CD4-positive, alpha-beta T cell treated with Interleukin-2 at 100 ng/mL for 4 hours (primary cell): ENCODE measurements at places on chromosomes 7 and 10.

DNA sequence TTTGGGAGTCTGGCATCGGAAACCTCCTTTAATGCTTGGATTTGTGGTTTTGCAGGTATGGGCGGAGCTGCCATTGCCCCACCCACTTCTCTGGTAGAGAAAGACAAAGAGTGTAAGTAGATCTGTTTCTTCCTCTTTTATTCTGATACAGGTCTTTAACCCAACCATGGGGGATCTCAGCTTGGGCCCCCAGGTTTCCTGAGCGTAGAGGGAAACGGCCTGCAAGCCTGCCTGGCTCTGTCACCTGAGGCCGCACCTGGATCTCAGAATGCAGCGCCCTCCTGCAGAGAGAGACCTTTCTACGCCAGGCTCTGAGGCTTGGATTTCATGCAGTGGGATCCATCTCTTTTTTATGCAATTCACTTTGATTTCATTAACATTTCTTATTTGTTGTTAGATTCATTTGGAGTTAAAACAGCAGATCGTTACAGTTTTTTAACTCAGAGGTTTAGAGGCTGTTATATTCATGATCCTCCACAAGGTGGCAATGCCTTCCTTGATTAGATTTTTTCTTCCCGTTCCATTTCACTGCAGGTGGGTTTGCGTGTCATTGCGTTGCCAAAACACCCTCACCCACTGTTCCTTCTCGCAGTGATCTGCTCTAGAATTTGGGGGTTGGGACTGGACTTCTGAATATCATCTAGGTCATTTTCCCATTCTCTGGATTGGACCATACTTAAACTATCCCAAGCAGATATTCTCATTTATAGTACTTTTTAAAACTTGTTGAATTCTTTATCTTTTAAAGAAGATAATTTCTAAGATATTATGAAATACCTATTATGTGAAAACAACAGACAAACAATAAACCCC lies 20.0 kb downstream of the RBM17 start:
- DNase-seq = peak; percentile 65

- DNase-seq = peak; percentile 22
Observed at GRCh38 chr10:21702633-21703111, 168.6 kb downstream of the MLLT10 start.

GRCh38 chr7:83156006-83156405 lies 6.7 kb downstream of the PCLO start:
- no peak for DNase-seq

- DNase-seq = no peak
Observed at GRCh38 chr7:139823959-139824521, 5.0 kb upstream of the TBXAS1 start.

DNA sequence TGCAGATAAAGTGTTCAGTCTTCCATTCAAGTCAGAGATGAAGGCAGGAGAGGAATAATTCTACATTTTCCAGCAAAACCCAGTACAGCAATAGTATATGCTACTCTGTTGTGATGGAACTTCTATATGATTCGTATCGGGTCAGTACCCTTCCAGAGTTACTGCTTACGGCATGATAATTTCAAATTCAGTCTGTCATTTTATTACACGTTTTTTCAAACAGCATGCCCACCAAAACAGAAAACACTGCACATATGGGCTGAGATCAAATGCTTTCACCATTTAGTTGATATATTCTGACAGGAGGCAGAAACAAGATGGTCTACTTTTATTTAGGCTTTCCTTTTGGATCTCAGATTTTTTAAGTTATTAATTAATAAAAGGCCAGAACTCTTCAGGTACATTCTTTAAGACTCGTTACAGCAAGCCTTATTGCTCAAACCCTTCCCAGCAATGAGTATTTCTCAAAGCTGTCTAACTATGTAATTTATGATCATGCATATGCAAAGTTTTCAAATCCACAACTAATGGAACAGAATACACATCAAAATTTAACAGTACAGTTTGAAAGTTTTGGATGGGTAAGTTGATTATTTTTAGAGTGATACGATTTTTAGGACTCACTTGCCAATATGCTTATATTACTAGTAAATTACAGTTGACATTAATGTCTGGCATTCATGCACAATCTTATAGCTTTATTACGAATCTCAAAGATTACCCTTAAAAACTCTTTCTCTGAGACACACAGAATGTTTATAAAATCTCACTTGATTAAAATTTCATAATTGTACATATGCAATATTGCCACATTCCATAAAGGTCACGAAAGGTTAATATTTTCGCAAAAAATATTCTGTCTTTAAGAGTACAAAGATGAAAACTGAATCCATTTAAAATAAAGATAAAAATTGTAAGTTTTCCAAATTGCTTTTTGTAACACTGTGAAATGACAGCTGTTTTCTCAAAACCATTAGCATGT lies 91.0 kb downstream of the ANK3 start:
- no peak for DNase-seq

GRCh38 chr7:2680792-2681490 lies 7.1 kb upstream of the AMZ1 start:
- peak; percentile 50 for DNase-seq

DNA sequence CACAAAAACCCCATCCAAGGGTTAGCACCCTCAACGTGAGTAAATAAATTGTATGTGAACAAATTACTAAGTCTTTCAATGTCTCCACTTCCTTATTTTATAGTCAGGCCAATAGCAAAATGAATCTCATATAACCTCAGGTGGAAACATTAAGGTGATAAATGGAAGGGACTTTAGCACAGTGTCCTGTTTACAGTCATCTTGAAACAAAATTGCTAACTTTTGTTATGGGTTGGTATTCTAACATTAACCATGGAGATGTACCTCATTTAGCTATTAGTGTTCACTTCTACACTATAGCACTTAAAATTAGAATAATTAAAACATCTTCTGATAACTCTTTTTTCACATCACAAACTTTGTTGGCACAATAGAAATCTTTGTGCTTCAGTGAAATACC lies 255.8 kb upstream of the CNTNAP2 start:
- no peak for DNase-seq

- no peak for DNase-seq
Observed at GRCh38 chr10:52322936-52323335, 8.9 kb downstream of the DKK1 start.

DNA sequence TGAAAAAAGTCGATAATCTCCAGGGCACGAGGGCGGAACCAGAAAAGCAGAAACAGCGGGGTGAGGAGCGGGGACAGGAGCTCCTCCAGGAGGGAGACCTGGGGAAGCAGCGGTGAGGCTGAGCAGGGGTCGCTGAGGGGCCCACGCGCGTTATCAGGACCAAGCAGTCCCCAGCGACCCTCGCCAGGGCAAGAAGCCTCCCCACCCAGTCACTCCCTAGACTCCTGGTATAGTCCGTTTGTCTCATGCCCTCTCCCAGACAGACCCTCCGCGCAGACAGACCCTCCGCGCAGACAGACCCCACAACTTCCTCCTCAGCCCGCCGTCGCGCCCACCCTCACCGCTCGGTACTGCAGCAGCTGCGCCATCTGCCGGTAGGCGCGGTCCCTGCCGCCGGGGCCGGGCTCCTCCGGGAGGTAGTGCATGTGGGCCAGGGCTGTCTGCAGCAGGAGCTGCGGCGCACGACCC lies 6.3 kb downstream of the ATG9B start:
- DNase-seq = peak; percentile 82

DNA sequence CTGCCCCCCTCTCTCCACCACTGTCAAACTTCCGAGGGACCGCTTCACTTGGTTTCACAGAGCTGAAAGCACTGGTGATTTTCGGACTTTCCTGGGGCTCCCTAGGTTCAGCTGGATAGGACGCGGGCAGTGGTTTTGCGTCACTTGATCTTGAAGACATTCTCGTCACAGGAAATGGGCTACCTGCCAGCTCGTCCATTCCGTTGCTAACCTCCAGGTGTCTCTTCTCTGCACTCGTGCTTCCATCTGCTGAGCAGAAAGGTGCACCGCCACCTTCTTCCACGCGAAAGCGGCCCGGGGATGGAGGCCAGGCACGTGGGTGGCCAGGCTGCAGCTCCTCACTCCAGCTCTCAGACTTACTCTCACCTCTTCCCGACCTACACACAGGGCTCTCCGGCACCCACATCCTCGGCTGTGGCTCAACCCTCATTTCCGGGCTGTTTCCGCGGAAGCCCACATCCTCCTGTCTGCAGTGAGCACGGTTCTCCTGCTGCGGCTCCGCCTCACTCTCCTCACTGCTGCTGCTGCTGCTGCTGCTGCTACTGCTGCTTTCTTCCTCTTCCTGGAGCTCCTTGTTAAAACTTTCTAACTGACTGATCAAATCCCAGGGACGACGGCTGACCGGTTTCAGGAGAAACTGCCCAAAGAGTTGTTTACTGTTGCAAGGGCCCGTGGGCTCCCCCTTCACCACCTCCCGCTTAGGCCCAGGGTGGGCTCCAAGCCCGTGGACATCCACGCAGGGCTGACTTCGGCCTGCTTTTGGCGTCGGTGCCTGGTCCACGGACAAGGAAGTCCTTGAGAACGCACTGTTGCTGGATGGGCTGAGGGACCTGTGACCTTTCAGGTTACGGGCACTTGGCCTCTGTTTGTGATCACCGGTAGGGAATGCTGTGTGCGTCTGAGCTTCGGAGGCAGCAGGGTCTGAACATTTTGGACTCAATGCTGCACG lies 32.1 kb downstream of the JCAD start:
- DNase-seq = peak; percentile 82

GRCh38 chr10:14605231-14605925 lies 169.3 kb downstream of the FAM107B start:
- peak; percentile 87 for DNase-seq

DNA sequence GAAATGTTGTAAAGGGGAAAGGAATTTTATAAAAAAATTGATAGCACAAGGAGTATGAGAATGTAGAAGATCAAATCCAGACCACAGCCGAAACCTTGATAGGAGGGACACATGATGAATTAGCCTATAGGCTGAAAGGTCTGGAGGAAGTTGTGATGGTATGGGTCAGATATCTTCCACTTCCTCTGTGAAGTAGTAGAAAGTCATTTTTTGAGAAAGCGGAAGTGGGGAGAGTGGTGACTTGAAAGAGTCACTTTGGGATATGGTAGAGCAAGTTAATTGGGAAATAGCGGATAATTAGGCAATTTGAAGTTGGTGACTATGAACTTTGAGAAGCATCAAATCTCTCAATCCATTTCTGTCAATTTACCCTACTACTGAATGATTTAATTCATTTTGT lies 99.4 kb downstream of the GRM8 start:
- DNase-seq = no peak

DNA sequence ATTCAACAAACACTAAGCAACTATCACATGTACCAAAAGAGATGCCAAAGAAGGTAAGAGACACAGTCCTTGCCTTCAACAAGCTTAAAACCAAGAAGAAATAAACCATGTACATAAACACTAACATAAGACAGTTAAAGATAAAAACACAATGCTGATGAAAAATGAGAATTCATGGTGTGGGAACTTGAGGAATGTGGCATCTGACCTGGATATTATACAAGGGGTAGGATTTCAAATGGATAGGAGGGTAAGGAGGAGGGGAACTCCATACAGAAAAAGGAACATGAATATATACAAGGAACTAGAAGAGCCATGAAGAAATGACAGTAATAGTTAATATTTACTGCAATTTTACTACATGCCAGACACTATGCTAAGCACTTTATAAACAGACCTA lies 11.0 kb downstream of the HIBADH start:
- no peak for DNase-seq
